Kidney epithelial cell (primary cell): ENCODE measurements at places on chromosomes 16 and 17. TPM values are rescaled to one million over a fixed set of nuclear protein-coding genes. Genes with fewer than 3 reads are reported as not detected.

Gene PRSS33
- not detected in 2 replicates for total RNA-seq

Gene NFE2L1
- total RNA-seq, result 228 TPM in 2 replicates

Gene CD300C
- total RNA-seq, result 0.21 TPM in 1 of 2 replicates, not detected in the other

Gene HBQ1
- 0.96 and 1.6 TPM in 2 replicates for total RNA-seq

Gene ANKS3
- 22.0 and 28.6 TPM in 2 replicates for total RNA-seq

Gene ARL17B
- total RNA-seq, result 2.1 and 3.8 TPM in 2 replicates

Gene NT5C3B
- 60.2 and 61.5 TPM in 2 replicates for total RNA-seq

Gene MEOX1
- 0.62 and 2.6 TPM in 2 replicates for total RNA-seq

Gene SEZ6
- total RNA-seq, result not detected in 2 replicates

Gene FA2H
- total RNA-seq, result 12.4 and 12.5 TPM in 2 replicates

Gene KRTAP4-8
- not detected in 2 replicates for total RNA-seq

Gene TEKT1
- total RNA-seq, result not detected in 2 replicates

Gene TNFRSF13B
- not detected in 2 replicates for total RNA-seq

Gene P2RX5
- total RNA-seq, result 6.0 and 8.4 TPM in 2 replicates

Gene MEIOB
- total RNA-seq, result 5.0 and 6.2 TPM in 2 replicates

Gene GCGR
- not detected in 2 replicates for total RNA-seq

Gene DPEP2NB
- not detected in 2 replicates for total RNA-seq

Gene SPG7
- total RNA-seq, result 126 and 144 TPM in 2 replicates

Gene NGFR
- 0.04 TPM in 1 of 2 replicates, not detected in the other for total RNA-seq

Gene TSPOAP1
- 9.4 and 13.5 TPM in 2 replicates for total RNA-seq

Gene TMEM114
- total RNA-seq, result not detected in 2 replicates

Gene TBC1D28
- not detected in 2 replicates for total RNA-seq

Gene OR3A2
- total RNA-seq, result 1.0 and 3.3 TPM in 2 replicates

Gene TP53TG3D
- not detected in 2 replicates for total RNA-seq

Gene SDR42E2
- not detected in 2 replicates for total RNA-seq

Gene CHD9NB
- 0.62 and 1.0 TPM in 2 replicates for total RNA-seq

Gene CCDC78
- total RNA-seq, result 2.5 and 6.1 TPM in 2 replicates

Gene GRIN2A
- under 0.01 and 0.07 TPM in 2 replicates for total RNA-seq

Gene SLC6A2
- not detected in 2 replicates for total RNA-seq

Gene MPV17L
- total RNA-seq, result 7.7 and 9.6 TPM in 2 replicates

Gene CCT6B
- 1.7 and 2.4 TPM in 2 replicates for total RNA-seq

Gene ZACN
- not detected in 2 replicates for total RNA-seq

Gene DCAKD
- 61.5 and 65.9 TPM in 2 replicates for total RNA-seq

Gene ASGR1
- 6.9 and 9.0 TPM in 2 replicates for total RNA-seq

Gene RAB26
- 0.54 and 0.68 TPM in 2 replicates for total RNA-seq

Gene THRA
- total RNA-seq, result 5.3 and 7.1 TPM in 2 replicates

Gene TBC1D16
- total RNA-seq, result 54.5 and 58.5 TPM in 2 replicates

Gene NT5C
- total RNA-seq, result 107 and 114 TPM in 2 replicates
